Right hindlimb (tissue), 1 donor: ENCODE measurements at places on chromosomes 3 and 15.

DNA sequence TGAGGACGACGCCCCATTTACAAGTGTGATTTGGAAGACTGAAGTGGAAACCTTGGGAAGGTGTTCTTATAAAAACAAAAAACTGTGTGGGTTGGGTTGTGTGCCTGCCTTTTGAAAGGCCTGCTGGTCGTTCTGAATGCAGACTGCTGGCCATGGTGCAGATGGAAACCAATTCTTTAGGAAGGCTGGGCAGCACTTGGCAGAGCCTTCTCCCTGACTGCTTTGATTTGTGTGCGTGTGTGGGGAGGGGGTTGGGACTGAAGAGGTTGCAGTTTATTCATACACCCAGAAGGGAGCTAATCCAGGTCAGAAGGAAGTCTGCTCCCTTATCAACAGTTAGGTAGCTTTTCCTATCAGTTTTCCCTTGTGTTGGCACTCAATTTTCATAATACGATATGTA lies 288.7 kb downstream of the SOX2 start:
- no peak for DNase-seq

DNA sequence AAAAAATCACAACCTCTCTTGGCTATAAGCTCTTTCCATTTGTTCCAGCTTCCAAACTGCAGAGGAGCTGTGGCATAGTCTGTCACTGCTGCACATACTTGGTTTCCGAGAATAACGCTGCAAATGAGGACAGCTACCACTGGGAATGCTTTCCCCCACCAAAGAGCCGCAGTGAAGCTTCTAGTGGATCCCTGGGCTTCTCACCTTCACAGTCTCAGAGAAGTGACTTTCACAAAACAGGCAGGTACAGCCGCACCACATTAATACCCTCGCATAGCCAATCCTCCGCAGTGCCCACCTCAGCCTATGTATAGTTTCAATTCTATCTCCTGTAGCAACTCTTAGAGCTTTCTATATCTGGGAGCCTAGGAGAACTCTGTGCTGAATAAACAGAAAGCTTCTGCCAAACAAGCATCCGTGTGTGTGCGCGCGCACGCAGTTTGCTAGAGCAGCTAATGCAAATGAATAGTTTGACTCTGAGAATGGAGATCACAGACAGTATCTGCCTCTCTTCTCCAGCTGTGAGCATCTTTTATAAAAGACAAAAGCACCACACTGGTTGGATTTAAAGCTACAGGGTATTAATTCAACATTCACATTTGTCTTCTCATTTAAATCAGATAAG lies 81.9 kb upstream of the PLXND1 start:
- DNase-seq, result peak; percentile 77

DNA sequence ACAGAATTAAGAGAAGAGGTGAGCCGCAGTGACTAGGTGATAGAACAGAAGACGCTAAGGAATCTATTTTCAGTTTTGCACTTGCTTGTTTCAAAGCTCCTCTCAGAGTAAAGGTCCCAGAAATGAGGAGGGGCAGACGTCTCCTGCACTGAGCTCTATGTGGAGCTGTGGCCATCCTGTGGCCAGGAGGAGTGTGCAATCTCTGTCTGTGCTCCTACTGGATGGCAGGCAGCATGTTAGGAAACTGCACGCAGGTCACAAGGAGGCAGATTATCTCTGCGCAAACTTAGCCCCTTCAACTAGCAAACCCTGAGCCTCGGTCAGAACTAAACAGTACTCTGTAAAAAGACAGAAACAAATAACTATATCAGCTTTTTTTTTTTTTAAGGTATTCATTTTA lies 31.1 kb upstream of the PPIB start:
- DNase-seq, result no peak

DNA sequence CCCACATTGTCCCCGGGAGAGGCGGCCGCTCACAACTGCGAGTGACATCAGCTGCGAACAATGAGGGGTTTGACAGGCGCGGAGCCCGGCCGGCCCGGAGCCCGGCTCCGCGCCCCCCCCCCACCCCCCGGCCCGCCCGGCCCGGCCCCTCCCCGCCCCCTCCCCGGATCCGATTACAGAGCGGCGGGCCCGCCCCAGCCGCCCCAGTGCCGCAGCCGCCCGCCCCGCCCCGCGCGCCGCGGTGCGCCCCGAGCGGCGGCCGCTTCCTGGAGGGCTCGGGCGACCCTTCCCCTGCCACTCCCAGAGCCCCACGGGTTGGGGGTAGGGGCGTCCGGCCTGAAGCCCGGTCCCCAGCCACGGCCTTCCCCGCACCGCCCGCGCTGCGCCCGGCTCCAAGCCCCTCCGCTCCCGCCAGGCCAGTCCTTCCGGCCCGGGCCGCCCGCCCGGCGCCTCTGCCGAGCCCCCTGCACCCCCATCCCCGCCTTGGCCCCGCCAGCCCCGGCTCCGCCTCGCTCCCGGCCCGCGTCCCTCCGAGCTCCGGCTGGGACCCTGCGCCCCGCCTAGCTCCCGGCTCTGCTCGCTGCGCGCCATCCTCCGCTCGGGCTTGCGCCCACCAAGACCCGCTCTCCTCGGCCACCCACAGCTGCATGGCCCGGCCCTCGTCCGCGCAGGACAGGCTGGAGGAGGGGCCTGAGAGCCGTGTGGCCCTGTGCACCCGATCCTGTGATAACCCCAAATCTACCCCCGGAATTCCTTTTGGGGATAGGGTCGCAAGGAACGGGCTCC lies at the start of gene PCBP4:
Gene PCBP4, minus strand, starts transcription at position 71 of the 786 bp plus-strand sequence. CDS start 6,214 bp downstream, outside the sequence.
- peak; percentile 84 for DNase-seq

- DNase-seq, result no peak
Observed at GRCh38 chr3:120057626-120058025, 36.6 kb downstream of the GSK3B start.

DNA sequence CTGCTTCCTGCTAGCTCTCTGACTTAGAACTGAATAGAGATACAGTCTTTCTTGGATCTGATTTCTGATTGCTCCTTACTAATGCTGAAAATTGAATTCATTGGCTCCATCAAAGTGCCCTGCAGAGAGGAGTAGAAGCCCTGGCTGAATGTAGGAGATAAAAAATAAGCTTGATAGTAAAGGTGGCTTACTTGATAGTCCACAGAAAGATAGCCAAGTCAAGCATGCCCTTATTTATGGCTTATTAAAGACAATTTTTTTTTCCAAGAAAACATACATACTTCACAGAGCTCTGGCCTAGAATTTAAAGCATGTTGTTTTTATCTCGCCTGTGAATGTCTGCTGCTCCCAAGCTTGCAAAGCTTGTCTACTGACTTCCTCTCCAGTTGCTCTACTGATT lies 124.6 kb upstream of the CADPS start:
- DNase-seq, result no peak

DNA sequence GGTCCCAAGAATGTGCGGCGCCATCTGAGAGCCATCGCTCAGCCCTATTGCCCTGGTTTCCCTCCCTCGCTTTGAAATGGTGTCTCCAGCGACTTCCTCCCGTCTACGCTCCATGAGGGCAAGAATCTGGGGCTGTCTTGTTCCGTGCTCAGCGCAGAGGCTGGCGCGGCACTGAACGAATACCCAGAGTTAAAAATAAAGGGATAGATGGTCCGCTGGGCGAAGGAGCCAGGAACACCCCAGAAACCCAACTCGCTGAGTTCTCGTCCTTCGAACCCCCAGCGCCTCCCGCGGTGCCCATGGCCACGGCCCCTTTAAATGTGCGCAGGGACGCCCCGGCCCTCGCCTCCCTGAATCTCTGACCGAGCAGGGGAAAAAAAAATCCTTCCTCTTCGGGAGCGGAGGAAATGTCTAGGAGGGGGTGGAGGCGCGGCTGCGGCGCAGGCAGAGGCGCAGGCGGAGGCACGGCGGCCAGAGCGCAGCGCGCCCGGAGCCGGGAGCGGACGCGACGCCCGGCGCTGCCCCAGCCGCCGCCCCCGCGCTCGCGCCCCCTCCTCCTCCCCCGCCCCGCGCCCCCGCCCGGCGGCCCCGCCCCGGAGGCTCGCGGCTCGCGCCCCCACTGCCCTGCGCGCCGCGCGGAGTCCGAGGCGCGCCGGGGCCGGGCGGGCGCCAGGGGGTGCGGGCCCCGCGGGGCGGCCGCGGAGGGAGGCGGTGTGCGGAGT lies 8.5 kb upstream of the FGD5 start:
- DNase-seq, result peak; percentile 68

DNA sequence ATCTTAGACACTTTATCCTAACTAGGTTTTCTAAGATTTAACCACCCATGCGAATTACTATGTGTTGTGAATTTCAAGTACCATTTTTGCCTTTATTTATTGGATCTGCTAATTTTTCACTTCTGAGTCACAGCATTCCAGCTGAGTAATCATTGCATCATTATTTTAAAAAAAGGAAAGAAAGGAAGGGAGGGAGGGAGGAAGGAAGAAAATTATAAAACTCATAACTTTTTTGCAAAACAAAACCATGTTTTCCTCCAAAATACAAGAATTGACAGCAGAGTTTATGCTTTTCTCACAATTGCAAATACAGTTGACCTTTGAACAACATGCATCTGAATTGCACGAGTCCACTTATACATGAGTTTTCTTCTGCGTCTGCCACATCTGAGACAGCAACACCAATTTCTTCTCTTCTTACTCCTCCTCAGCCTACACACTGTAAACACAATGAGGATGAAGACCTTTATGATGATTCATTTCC lies 651.4 kb upstream of the NECTIN3 start:
- no peak for DNase-seq

DNA sequence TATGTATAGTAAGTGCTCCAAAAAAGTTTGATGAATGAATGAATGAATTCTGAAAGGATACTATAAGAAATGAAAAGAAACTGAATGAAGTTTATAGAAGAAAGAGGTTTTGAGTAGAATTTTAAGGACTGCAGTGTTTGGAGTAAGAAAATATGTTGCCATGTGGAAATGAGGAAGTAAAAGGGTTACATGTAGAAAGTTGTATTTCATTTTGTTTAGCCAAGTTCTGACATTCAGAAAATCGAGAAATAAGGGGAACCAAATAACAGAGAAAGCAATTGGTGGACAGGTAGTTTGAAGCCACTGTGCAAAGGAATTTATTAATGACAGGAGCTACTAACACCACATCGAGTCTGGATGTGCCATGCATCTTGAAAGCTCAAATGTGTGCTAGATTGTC lies 200.7 kb downstream of the SATB1 start:
- DNase-seq, result no peak

DNA sequence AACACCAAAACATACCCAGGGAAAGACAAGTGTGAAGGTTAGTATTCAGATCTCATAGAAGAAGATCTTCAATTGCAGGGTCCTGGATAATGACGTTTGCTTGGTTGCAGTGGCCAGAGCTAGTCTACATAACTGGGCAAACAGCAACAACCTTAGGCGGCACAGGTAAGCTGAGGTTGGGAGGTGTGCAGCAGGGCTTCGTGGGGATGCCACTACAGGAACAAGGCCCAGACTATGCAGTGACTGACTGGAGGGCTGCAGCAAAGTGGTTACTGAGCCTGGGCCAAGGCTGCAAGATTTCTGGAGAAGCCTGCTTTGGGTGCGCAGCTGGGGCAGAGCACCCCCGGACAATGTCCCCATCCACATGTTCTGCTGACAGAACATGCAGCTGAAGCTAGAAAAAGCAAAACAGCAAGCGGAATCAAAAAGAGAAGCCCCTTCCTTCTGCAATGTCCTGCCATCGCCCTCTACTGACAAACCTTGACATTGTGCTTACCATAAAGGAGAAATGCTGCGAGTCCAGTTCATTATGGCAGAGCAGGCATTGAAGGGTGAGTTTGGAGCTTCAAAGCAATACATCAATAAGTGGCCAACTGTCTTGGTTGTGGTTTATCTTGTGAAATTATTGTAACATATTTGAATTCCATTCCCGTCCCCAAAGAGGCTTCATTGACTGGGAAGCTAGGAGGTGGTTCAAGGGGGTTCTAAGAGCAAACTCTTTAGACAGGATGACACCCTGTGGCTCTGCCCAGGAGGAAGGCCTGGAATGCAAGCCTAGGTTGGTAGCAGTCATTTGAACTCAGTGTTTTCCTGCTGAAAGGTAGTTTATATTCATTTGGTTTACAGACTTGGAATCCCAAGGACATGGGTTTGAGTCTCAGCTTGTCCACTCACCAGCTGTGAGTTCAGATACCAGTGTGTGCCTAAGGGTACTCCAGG lies 217.0 kb downstream of the PDCD6IP start:
- DNase-seq, result no peak

DNA sequence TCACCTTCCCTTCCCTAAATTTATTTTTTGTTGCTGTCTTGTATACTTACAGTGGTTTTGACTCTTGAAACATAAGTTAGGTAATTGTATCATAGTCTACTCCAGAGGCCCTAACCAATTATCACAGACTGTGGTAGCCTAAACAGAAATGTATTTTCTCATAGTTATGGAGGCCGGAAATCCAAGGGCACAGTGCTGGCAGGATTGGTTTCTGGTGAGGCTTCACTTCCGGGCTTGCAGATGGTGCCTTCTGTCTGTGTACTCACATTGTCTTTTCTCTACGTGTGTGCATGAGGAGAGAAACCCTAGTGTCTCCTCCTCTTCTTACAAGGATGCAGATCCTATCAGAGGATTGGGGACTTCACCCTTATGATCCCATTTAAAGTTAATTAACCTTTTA lies 290.2 kb upstream of the KCNMB2 start:
- DNase-seq, result no peak

DNA sequence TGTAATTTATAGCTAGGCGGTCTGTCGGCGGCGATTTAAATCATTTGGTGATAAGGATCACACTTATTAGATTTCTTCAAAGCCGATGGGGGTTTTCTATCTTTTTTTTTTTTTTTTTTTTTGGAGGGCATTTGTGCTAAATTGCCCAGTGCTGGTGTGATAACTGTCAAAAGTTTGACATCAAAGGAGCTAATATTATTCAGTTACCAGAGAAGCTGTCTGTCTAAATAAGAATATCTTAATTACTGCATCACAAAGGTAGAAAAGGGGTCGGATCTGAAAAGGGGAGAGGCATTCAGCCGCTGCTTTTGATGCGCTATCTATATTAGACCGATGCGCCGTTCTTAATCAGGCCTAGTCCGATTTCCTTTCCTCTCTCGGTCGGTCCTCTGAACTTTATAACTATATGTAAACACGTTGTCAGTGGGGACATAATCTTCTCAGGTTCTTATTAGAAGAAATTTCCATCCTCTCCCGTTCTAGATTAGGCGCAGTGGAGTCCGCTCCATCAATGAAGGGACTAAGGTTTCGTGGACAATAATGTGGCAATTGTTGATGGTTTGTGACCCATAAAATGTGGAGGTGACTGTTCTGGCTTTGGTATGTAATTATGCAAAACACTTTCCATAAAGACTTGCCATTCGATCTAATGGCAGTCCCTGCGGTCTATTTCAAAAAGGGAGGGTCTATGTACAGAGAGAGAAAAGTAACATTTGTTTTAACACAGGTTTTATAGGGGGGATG lies 31.7 kb downstream of the NR2F2 start:
- DNase-seq, result no peak

- DNase-seq, result no peak
Observed at GRCh38 chr3:119631516-119631915, 28.9 kb downstream of the POPDC2 start.

DNA sequence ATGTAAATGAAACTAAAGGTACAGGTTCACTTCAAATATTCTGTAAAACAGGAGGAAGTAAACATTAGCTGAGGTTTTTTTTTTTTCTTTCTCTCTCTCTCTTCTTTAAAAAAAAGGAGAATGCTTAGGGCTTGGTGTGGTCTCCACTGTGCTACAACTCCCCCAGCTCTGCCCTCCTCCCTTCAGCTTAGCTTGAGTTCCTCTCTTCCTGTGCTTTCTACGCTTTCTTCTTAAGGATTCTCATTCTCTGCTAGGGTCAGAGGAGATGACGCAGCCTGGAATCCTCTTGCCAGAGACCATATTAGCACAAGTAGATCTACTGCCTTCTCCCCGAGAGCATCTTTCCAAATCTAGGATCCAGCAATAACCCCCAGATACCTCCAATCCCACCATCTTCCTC lies 69.1 kb upstream of the SNRK start:
- DNase-seq, result no peak
